Activated naive CD8-positive, alpha-beta T cell treated with anti-CD3 and anti-CD28 coated beads for 36 hours (primary cell): ENCODE measurements at places on chromosomes 13 and 19. TPM values are rescaled to one million over a fixed set of nuclear protein-coding genes. Genes with fewer than 3 reads are reported as not detected.

The VSTM1 gene
- total RNA-seq = not detected

GRCh38 chr13:65472336-65472735 lies 1757.8 kb downstream of the PCDH9 start:
- no peak overlapping the region for H3K4me3 ChIP-seq
- H3K4me1 ChIP-seq = no peaks in the 10 kb centered on the region
- H3K27ac ChIP-seq = no peak overlapping the region
- no peaks in the 10 kb centered on the region for H3K36me3 ChIP-seq

DNA sequence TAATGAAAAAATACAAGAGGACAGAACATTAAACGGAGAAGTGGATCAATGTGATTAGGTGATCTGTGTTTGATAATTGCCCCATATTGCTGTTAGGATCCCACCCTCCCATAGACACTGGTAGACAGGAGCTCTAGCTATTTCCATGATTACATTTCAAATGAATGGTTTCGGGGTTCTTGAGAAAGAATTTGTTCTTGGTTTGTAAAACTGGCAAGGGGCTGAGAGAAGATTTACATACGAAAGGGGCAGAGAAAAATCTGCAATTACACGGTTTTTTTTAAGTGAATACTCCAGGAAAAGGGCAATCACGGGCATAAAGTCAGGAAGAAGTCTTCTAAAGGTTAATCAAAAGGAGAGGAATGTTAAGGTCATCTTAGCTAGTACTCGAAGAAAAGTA lies 2125.7 kb upstream of the PCDH20 start:
- no peak overlapping the region for H3K4me3 ChIP-seq
- H3K27me3 ChIP-seq = no peaks in the 10 kb centered on the region
- no peaks in the 10 kb centered on the region for H3K4me1 ChIP-seq
- no peak for DNase-seq

DNA sequence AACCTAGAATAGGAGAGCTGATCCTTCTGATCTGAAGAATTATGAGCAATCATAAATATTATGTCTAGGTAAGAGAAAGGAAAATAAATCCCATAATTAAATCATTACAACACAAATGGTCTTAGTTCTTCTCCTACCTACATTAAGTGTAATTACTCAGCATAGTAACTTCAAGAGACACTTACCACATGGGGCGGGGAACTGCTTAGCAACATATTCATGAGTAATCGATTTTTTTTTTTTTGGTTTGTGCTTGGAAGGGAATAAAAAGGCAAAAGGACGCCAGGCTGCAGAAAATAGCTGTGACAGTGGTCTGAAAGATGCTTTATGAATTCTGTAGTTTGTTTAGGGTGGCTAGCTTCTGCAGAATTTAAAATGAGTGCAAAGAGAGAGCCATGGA lies 103.3 kb upstream of the HTR2A start:
- no peaks in the 10 kb centered on the region for H3K36me3 ChIP-seq
- no peaks in the 10 kb centered on the region for H3K4me1 ChIP-seq
- H3K4me3 ChIP-seq = no peak overlapping the region
- DNase-seq = no peak
- peaks cover 10% of the 10 kb centered on the region for H3K27me3 ChIP-seq

The CFD gene
- 1.8 TPM for total RNA-seq

- H3K27me3 ChIP-seq = no peaks in the 10 kb centered on the region
- H3K4me3 ChIP-seq = no peak overlapping the region
- H3K27ac ChIP-seq = no peak overlapping the region
- DNase-seq = no peak
Measured at GRCh38 chr19:41570179-41570578, 5.8 kb upstream of the CEACAM21 start.

The SHFL gene
- 47.0 TPM for total RNA-seq

The FFAR3 gene
- 1.3 TPM for total RNA-seq

The C1QTNF9 gene
- not detected for total RNA-seq
